NCI-H1092 treated with DMSO at 0.1 percent for 48 hours (cell line): ENCODE measurements at places on chromosomes 3 and 15.

- DNase-seq, result no peak
Measured at GRCh38 chr3:50617911-50618481, 1.0 kb downstream of the MAPKAPK3 start.

DNA sequence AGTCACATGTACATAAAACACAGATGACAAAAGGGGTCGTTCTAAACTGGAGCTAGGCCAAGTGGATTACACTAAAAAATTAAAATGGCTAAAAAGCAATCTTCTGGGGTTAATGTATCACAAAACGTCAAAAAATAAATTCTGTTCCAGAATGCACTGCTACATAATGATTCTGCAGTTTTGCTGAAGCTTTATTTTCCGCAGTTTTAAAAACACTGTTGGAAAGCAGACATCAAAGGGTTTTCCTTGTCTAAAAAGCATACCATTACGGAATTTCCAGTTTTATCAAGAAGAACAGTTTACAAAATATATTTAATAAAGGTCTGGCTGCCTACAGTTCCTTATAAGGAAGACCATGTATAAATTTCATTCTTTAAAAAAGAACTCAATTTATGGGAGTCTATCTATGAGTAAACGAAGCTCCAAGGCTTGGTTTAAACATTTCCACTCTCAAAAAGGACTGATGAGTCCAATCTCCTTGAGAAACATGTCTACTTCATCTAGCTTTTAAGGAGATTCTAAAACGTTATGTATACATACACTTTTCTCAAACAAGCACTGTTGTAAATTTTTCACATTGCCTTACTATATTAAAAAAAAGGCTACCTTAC, 1.3 kb downstream of the DMXL2 start:
- DNase-seq, result no peak

DNA sequence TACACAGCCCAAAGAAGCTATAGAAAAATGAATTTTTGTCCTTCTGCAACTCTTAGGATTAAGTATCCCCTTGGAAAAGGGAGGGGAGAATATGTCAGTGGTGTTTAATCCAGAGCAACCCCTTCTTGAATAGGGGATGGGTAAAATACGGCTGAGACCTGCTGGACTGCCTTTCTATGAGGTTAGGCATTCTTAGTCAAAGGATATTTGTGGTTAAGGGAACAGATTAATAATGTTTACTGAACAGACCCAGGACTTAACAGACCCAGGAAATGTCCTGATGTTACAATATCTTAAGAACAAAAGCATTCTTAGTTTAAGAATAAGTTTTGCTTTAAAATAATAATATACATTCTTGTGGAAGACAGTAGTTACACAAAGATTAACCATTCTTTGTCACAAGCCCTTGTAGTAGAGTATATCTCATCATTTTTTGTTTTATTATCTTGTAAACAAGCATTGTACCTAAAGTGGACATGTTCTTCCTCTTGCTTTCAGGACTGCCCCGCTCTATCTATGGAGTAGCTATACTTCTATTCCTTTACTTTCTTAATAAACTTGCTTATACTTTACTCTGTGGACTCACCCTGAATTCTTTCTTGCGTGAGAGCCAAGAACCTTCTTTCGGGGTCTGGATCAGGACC, 43.8 kb upstream of the B3GALNT1 start:
- no peak for DNase-seq

DNA sequence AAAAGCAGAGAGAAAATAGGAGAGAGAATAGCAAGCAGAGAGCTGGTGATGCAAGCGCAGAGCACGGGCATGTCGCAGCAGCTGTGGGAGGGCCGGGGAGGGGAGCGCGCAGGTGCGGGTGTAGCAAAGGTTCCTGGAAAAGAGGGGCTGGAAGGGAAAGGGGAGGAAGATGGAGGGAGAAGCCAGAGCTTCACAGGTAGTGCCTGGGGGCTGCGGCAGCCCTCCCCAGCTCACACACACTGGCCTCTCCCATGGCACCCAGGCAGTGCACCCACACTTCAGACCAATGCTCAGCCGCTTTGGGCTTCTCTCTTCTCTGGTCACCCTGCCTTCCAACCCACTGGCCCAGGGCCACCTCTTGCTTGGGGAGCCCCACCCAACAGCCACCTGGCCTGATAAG, 72.1 kb downstream of the ADAMTS7 start:
- no peak for DNase-seq

GRCh38 chr3:50123394-50124051, 31.6 kb upstream of the SEMA3F start:
- no peak for DNase-seq

DNA sequence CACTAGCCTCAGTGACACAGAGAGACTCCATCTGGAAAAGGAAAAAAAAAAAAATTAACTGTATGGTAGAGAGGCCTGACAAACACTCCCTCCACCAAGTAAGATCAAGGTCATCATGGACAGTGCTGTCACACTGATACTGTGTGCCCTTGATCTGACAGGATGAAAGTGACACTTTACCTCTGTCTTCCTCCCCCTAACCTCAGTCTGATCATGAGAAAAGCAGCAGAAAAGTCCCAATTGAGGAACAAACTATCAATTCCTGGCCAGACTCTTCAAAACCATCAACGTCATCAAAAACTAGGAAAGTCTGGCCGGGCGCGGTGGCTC, 26.7 kb downstream of the PGPEP1L start:
- DNase-seq, result no peak

DNA sequence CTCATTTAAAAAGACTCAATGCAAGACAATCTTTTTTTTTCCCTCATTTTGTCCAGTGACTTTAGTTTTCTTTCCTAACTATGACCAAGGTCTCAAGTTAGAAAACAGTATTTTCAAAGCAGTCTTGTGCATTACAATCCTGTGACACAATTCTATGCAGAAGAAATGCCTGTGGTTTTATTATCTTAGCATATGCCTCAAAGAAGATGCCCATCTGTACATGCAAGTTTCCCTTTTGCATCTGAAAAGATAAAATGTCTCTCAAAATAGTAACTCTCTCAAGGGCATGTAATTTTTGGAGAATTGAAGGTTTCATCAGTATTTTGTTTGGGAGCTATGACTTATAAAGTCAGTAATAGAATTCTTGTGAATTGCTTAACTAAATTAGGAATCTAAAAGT, 292.0 kb upstream of the SUCLG2 start:
- DNase-seq, result no peak

- DNase-seq, result no peak
Measured at GRCh38 chr3:87053553-87053952, 62.6 kb upstream of the VGLL3 start.

DNA sequence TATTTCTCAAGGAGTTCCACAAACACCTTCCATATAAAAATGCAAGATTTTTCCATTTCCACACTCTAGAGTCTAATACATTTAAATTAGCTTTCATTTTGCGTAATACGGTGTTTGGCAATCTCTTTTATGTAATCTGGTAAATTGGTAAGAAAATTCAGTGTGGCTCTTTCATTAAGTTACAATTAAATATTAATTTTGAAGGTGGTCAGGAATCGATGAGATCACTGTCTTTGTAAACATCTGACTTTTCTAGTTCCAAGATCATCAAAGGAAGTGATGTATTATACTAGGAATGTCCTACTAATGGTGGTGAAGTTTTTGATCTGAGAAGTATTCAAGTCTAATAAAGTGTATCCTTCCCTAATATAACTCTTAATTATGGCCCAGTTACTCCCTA, 1.1 kb upstream of the UTS2B start:
- no peak for DNase-seq

DNA sequence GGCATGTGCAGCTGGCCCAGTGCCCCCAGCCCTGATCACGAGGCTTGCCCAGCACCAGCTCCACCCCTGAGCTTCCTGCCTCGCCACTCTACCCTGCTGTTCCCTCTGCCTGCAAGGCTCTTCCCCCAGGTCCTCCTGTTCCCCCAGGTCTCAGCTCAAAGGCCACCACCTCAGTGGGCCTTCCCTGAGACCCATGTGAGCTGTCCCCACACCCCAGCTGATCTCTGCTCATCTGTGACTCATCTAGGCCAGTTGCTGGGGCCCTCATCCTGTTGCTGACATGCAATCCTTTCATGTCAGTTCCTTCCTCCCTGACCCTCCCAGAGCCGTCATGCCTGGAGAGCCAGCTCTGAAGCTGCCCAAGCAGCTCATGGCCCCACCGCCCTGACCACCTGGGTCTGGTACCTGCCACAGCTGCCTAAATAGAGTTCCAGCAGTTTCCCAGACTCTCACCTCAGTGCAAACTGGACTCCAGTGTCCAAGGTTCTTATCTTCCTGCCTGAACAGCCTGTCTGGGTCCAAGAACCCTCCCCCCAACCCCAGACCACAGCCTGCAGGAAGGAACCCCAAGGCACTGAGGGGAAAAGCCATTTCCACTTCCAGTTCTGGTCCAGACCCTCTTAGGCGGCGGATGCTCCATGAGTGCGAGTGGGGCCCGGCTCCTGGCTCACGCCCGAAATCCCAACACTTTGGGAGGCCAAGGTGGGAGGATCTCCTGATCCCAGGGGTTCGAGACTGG, 116.6 kb upstream of the IQSEC1 start:
- no peak for DNase-seq

DNA sequence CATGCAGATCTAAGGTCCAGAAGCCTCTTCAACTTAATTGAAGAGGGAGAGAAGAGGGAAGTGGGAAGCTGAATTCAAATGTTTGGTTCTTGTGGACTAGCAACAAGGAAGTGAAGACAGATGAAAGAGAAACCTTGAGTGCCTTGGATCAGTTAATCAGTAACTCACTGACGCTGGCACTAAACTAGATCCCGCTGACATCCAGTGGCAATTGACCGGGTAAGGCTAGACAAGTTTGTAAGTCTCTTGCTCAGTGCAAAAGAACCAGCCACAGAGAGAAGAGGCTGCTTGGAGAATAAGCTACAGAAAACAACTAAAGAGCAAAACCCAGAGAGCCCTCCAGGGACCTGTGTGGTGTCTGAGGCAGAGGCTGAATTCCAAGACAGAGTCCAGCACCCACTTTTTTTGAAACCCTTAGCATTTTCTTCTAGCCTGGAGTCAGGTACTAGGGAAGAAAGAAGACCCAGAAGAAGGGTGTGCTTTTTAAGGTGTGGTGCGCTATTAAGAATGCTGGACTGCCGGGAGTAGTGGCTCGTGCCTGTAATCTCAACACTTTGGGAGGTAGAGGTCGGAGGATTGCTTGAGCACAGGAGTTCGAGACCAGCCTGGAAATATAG, 6.9 kb downstream of the PLCH1 start:
- DNase-seq, result no peak

DNA sequence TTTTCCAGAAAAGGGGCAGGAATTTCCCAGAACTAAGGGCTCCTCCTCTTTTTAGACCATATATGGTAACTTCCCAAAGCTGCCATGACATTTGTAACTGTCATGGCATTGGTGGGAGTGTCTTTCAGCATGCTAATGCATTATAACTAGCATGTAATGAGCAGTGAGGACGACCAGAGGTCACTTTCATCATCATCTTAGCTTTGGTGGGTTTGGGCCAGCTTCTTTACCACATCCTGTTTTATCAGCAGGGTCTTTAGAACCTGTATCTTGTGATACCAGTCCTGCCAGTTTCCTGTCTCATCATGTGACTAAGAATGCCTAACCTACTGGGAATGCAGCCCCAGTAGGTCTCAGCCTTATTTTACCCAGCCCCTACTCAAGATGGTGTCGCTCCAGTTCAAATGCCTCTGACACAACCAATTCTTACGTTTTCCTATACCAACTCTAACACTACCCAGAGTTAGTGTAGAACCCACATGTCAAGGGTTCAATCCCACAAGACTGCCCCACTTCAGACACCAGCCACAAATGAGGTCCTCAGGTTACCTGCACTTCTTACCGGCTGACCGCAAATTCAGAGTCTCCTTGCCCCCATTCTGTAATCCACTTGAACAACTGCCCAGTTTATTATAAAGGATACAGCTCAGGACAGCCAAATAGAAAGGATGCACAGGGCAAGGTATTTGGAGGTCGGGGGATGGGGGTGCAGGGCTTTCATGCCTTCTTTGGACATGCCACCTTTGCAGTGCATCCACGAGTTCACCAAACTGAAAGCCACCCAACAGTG, 17.7 kb downstream of the FOXB1 start:
- no peak for DNase-seq

DNA sequence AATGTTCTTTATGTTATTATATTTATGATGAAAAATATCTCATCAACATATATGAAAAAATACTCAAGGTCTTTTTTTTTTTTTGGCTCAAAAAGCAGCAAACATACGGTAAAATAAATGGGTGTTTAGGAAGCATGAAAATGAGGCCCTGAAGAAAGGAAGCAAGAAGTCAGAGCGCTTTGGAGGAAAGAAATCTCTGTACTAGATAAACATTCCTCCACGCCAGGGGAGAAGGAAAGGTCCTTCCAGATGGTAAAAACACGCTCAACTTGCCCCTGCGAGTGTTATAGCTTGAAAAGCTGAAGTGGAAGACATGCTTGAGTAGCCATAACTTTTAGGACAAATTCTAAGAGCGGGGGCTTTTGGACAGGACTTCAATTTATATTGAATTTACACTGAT, 52.9 kb downstream of the FEM1B start:
- no peak for DNase-seq

GRCh38 chr3:47791193-47791855, 9.6 kb upstream of the SMARCC1 start:
- DNase-seq, result no peak

GRCh38 chr3:4888913-4889846, 90.1 kb upstream of the BHLHE40 start:
- no peak for DNase-seq

GRCh38 chr3:119628816-119629445, 31.2 kb downstream of the PLA1A start:
- no peak for DNase-seq

- DNase-seq, result no peak
Measured at GRCh38 chr15:92877000-92877399, 23.1 kb upstream of the CHD2 start.

DNA sequence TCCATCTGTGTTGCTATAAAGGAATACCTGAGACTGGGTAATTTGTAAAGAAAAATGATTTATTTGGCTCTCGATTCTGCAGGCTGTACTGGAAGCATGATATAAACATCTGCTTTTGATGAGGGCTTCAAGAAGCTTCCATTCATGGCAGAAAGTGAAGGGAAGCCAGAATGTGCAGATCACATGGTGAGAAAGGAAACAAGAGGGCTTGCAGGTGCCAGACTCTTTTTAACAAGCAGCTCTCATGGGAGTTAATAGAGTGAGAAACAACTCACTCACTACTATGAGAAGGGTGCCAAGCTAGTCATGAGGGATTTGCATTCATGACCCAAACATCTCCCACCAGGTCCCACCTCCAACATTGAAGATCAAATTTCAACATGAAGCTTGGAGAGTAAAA, 247.2 kb downstream of the ZIC4 start:
- DNase-seq, result no peak

DNA sequence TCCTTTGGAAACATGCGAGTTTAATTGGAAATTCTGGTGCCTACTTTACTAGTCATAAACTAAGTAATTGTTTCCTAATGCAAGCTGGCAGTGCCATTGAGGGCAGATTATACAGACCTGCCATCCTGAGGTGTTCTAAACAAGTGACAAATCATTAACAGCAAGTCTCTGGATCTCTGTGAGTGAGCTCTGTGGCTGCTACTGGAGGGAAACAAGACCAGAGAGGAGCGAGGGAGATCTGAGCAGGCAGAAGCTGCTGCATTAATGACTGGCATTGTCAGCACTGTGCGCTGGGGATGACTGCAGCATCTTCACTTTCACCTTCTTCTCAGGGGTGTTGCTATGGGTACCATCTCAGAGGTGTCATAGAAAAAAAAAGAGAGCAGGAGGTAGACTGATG, 308.4 kb upstream of the DPH6 start:
- no peak for DNase-seq

- peak; percentile 1 for DNase-seq
Measured at GRCh38 chr15:56772868-56773639, 39.7 kb upstream of the ZNF280D start.

GRCh38 chr15:88348579-88349230, 92.2 kb upstream of the NTRK3 start:
- no peak for DNase-seq
